ENCODE measurements at places on chromosomes 1 and 21.

DNA sequence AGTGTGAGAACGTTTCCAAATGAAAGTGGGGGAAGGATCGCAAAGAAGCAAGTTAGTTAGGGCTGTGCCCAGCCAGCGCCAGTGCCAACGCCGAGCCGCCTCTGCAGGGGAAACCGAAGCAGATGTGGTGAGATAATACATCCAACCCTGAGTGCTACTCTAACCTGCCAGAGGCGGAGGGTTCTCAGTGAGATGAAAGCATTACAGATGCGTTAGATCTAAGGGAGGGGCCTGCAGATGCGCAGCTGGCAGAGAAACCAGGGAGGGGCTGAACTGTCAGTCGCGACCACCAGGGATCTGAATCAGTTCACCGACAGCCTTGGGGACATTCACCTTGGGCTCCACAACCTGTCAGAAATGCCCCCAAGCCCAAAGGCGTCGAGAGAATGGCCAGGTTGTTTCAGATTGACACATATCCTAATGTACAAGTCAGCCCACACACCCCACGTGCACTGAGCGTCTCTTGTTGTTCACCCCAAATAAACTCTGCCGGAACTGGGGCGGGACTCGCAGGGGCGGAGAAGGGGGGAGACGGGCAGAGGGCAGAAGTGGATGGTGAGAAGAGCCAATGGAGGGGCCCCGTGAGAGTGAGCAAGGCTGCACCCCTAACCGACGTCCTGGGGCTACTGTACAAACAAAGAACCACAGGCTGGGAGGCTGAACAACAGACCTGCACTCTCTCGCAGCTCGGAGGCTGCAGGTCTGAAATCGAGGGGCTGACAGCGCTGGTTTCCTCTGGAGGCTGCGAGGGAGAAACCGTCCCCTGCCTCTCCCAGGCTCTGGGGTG is 8.7 kb upstream of the UMODL1 start:
- DNase-seq = peak; percentile 93

GRCh38 chr1:151106894-151107293 is 36.3 kb downstream of the GABPB2 start:
- DNase-seq = no peak

DNA sequence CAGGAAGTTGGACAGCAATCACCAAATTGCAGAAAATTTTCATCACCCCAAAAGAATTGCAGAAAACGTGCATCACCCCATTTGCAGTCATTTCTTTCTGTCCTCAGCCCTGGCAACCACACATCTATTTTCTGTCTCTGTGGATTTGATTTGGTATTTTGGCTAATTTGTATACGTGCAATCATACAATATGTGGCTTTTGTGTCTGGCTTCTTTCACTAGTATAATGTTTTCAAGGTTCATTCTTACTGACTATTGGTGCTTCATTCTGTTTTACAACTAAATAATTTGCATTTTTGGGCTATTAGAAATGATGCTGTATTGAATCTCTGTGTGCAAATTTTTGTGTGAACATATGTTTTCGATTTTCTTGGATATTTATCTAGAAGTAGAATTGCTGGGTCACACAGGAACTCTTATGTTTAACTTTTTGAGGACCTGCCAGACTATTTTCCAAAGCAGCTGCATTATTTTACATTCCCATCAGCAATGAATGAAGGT is 24.8 kb upstream of the PRDM2 start:
- no peak for DNase-seq

DNA sequence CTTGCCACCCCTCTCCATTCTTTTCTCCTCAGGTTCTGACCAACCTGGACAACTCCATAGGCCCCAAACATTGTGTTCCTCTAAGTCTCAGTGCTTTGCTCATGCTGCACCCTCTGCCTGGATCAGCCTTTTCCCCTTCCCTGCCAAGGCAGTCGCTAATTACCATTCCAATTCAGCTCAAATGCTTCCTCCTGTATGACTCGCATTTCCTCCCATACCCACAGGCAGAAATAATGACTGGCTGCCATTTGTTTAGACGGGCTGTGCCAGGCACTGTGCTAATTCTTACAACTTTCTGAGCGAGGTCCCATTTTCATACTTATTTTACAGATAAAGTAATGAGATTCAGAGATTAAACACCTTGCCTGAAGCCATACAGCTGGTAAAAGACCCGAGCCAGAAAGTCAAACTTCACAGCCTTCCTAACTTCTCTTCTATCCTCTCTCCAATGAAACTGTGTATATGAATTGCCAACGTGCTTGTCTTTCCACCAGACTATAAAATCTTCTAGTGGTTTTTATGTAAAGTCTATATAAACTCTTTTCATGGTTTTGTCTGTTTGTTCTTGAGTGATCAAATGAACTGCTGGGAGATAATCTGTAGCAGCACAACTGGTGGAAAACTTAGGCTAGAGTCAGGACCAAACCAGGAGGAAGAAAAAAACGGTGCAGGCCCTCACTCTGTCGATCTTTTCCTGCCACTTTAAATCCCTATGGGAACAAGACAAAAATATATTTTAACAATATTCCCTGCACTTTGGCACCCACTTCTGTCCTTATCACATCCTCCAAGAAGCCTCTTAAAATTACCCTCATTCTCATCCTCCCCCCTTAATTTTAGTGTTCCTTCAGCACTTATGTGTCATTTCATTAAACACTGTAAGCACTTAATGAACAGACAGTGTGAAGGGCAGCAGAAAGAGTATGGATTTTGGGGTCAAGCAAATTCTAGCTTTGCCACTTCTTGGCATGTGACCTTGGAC is 33.7 kb downstream of the RAB3B start:
- no peak for DNase-seq

DNA sequence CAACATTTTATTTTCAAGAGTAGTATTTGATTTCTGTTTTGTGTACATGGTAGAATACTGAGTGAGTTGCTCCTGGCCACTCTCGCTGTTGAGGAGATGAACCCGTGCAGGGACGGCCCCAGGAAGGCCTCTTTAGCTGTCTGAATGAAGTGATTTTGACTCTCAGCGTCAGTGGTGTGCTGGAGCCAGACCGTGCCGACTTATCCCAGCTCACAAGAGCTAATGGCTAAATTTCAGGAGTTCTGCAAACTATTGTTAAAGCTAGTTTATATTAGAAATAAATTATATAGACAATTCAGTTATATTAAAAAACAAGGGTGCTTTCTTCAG is 111.2 kb upstream of the KIF26B start:
- no peak for DNase-seq

- peak; percentile 68 for DNase-seq
These were observed 11.2 kb downstream of the CREG1 start for GRCh38 chr1:167542109-167543032.

GRCh38 chr1:54086754-54087153 is 33.3 kb downstream of the TCEANC2 start:
- no peak for DNase-seq

DNA sequence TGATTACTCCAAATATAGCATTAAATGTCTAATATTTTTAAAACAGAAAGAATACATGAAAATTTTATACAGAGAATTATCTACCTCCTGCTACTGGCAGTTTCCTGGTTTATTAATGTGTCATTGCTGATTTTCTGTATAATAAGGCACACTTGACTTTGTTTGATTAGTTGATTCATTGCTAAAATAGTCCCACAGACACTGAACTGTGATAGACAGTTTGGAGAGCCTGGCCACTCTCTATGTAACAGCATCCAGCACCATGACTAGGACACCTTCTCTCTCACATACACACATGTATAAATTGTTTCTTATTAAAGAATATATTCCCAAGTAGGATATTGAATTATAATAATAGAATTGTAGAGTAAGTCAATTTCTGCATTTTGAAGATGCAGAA is 368.5 kb upstream of the SNX7 start:
- DNase-seq = no peak

- DNase-seq = peak; percentile 51
These were observed 338.2 kb downstream of the KIF26B start for GRCh38 chr1:245493029-245493428.

GRCh38 chr1:179966551-179966950 is 11.9 kb downstream of the CEP350 start:
- DNase-seq = no peak

DNA sequence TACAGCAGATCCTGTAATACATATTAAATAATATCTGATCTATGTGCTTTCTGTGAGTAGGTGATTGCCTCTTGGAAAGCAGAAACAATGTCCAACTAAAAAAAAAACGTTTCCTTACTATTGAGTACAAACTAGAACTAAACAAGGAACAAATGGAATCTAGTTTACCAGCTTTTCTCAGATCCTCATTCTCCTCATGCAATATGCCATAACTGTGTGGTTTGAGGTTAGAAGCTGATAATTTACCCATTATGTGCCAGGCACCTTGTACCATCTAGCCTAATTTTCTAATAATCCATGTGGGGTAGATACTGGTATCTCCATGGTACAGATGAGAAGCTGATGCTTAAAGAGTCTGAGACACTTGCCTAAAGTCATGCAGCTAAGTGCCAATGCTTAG is 154.7 kb downstream of the PTGER3 start:
- peak; percentile 51 for DNase-seq

- no peak for DNase-seq
These were observed 213.8 kb downstream of the HHIPL2 start for GRCh38 chr1:222334026-222334680.

- DNase-seq = no peak
These were observed 270.0 kb downstream of the AMY1C start for GRCh38 chr1:104019675-104020049.

DNA sequence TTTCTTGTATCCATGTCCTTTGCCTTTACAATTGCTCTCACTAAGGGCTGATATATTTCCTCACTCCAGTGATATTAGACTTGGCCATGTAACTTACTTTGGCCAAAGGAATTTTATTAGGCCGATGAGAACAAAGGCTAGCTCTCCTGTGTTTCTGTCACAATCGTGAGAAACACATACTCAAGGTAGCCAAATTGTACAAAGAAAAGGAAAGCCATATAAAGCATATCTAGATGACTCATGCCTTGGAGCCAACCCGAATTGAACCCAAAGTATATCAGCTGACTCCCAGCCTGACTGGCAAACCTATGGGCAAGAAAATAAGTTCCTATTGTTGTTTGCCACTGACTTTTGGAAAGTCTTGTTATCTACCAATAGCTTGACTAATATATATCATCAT is 371.7 kb upstream of the LRRC7 start:
- no peak for DNase-seq

DNA sequence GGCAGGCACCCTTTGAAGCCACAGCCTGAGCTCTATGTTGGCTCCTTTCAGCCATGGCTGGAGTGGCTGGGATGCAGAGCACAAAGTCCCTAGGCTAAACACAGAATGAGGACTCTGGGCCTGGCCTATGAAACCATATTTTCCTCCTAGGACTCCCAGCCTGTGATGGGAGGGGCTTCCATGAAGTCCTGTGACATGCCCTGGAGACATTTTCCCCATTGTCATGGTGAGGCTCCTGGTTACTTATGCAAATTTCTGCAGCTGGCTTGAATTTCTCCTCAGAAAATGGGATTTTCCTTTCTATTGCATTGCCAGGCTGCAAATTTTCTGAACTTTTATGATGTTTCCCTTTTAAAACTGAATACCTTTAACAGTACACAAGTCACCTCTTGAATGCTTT is 61.3 kb downstream of the VCAM1 start:
- no peak for DNase-seq

DNA sequence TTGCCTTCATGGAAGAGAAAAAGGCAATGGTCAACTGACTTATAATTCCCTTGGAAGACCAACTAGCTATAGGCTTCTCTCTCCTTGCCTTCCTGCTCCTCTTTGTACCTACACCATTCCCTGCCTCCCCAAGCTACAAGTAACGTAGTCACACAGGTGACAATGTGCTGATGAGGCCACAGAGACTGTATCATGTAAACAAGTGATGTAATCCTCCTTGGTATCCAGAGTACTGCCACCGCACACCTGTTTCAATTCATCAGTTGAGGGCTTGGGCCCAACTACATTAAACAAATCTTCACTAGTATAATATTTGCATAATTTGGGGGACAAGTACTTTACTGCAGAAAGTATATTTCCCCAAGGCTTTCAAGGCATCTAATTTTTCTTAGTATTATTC is 76.4 kb upstream of the SCYL3 start:
- DNase-seq = no peak

- no peak for DNase-seq
These were observed 2.5 kb downstream of the MYBPH start for GRCh38 chr1:203173011-203173555.

- DNase-seq = no peak
These were observed at the start of gene CADM3 for GRCh38 chr1:159171254-159171687. TSS of gene CADM3 (plus strand) at chr1:159171615. CDS start at chr1:159171766, 151 bp downstream.

DNA sequence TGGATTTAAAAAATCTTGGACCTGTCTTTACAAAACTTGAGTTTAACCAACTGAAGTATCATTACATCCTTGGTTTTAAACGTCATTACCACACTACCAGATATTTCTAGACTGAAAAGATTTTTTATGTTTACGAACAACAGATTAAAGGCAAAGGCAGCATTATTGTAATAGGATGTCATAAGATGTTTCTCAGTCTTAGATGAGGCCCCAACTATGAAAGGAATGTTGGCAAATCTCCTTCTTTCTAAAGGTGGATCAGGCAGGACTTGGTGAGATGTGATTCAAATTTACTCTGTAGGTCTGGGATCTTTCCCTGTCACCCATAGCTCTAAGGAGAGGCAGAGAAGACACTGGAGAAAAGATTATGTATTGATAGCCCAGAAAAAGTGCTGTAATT is 417.9 kb downstream of the PTBP2 start:
- no peak for DNase-seq

DNA sequence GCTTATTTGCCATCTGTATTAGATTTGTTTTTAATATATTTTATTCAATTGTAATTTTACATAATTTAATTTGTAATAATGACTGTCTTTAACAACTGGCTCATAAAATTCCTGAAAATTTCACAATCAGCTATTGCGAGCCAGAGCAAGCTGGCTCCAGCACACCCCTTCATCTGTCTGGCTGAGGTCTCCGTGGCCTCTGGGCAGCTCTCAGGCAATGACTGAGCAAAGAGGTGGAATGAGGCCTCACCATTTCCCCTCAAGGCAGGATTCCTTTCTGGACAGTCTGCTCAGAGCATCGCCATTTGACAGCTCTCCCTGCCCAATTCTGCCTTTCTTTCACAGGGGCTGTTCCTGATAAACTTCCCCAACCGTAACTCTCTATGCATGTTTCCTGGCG is 5.8 kb upstream of the KANK4 start:
- DNase-seq = no peak

DNA sequence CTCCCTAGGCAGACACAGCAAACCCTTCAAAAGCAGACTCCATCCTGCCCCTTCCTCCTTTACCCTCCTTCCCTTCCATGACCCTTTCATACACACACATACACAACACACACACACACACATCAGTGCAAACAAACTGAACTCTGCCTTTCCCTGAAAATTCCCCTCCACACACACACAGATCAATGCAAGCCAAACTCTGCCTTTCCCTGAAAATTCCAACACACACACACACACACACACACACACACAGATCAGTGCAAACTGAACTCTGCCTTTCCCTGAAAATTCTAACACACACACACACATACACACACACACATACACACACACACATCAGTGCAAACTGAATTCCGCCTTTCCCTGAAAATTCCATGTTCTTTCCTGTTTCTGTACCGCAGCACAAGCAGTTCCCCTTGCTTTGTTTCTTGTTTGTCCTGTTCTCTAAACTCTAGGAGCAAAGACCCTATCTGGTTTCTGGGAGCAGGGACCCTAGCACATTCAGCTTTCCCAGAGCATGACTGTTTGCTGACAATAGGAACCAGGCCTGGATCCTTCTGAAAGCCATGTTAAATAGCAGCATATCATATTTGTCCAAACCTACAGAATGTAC is 91.0 kb downstream of the PTPN14 start:
- DNase-seq = no peak

Data from inflammatory macrophage (primary cell).